Activated T-helper 2 cell treated with anti-CD3 and anti-CD28 coated beads, Interferon-gamma antibody, Interleukin-2, Interleukin-4, amounts not matched to agents 10 μg/mL and 5 μg/mL and 100 μg/mL, durations not matched to agents 14 hours and 24 hours and 36 hours (primary cell): ENCODE measurements at places on chromosomes 11 and 22.

DNA sequence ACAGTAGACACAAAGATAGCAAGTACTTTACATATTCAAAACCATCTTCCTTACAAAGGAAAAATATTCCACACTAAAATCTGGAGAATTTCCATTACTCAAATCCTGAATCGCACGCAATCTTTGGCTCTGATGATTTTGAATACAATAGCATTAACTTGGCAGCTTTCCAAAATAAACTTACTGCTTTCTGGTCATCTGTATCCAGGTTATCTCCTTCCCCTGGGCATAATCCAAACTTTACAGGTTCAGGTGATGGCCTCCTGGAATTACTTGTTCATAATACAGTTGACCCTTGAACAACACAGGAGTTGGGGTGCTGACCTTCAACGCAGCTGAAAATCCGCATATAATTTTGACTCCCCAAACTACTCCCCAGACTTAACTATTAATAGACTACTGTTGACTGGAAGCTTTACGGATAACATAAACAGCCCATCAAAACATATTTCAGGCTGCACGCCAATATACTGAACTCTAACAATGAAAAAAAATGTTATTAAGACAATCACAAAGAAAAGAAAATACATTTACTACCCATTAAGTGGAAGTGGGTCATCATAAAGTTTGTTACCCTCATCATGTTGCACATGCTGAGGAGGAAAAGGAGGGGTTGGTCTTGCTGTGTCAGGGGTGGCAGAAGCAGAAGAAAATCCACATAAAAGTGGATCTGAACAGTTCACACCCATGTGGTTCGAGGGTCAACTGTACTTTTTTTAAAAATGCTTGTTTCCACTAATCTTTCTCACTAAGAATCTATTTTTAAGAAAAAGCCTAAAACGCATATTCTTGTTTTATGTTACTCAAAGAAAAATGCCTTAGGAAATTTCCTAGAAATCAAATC lies 6.5 kb downstream of the MTMR2 start:
- H3K4me1 ChIP-seq = peaks cover 21% of the 10 kb centered on the region
- H3K36me3 ChIP-seq = no peaks in the 10 kb centered on the region
- no peak for DNase-seq
- no peak overlapping the region for H3K27ac ChIP-seq

- H3K27me3 ChIP-seq = peaks cover 36% of the 10 kb centered on the region
- peaks cover 13% of the 10 kb centered on the region for H3K4me1 ChIP-seq
- H3K27ac ChIP-seq = no peak overlapping the region
- no peak for DNase-seq
Measured at GRCh38 chr11:34633640-34633989, 12.7 kb downstream of the EHF start.

DNA sequence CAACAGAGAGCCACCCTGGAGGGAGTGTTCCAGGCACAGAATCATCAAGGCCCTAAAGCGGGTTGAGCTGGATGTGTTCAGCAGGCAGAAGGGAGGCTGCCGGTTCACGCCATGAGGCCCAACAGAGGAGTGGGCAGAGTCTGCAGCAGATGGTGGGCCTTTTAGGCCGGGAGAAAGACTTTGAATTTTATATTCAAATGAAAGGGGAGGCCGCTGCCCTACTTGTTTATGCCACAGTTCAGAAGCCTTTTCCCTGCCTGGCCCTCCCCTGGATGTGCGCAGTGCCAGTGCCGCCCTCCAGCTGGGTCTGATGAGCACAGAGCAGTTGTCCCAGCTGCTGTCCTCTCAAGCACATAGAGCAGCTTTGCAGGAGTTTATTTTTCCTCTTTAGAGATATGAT lies 46.9 kb upstream of the TTC12 start:
- no peak overlapping the region for H3K27ac ChIP-seq
- peaks cover 11% of the 10 kb centered on the region for H3K27me3 ChIP-seq
- no peaks in the 10 kb centered on the region for H3K36me3 ChIP-seq
- no peak overlapping the region for H3K4me3 ChIP-seq

GRCh38 chr11:67272327-67273259 lies 6.3 kb downstream of the GRK2 start:
- H3K27ac ChIP-seq = peak overlapping the region; percentile 97
- H3K36me3 ChIP-seq = peaks cover 85% of the 10 kb centered on the region
- H3K27me3 ChIP-seq = no peaks in the 10 kb centered on the region
- H3K4me3 ChIP-seq = peak overlapping the region; percentile 94
- peak; percentile 27 for DNase-seq
- peaks cover 66% of the 10 kb centered on the region for H3K4me1 ChIP-seq

GRCh38 chr22:44639891-44640617 lies 62.0 kb upstream of the PRR5 start:
- H3K27ac ChIP-seq = no peak overlapping the region
- no peaks in the 10 kb centered on the region for H3K36me3 ChIP-seq
